ENCODE measurements at places on chromosomes 6 and 20. TPM values are rescaled to one million over a fixed set of nuclear protein-coding genes. Genes with fewer than 3 reads are reported as not detected.

Gene TMEM74B
- total RNA-seq = 0.23 TPM

Gene PET117
- total RNA-seq = 14.4 TPM

Gene ZNF133
- 6.2 TPM for total RNA-seq

Gene BLOC1S5
- 21.4 TPM for total RNA-seq

Gene PRL
- total RNA-seq = not detected

Gene SCRT2
- total RNA-seq = not detected

Gene FAM83C
- total RNA-seq = not detected

Gene PLA2G7
- total RNA-seq = not detected

Gene SLC4A11
- total RNA-seq = 4.0 TPM

Gene RBPJL
- total RNA-seq = not detected

Gene HLA-DQB1
- 11.6 TPM for total RNA-seq

Gene RNF182
- not detected for total RNA-seq

Gene EYA4
- total RNA-seq = not detected

Gene TRIM40
- total RNA-seq = not detected

Gene KCNK16
- total RNA-seq = not detected

Gene PRKN
- not detected for total RNA-seq

Gene GNRH2
- total RNA-seq = 0.75 TPM

Gene CTNNBL1
- total RNA-seq = 97.8 TPM

Gene CGAS
- 43.8 TPM for total RNA-seq

Gene SOBP
- total RNA-seq = 1.6 TPM

Gene ECT2L
- total RNA-seq = not detected

Gene KIF13A
- total RNA-seq = 0.19 TPM

Gene SLC17A9
- total RNA-seq = 47.3 TPM

Gene NKAIN4
- total RNA-seq = not detected

Gene CAGE1
- total RNA-seq = 0.06 TPM

Gene VWA7
- total RNA-seq = 1.6 TPM

Gene DYNLT2
- 2.1 TPM for total RNA-seq

Gene SAMD10
- 19.0 TPM for total RNA-seq

Gene OPRM1
- total RNA-seq = not detected

Gene BCAS4
- total RNA-seq = 23.2 TPM

Gene C20orf141
- total RNA-seq = not detected

Gene ID4
- total RNA-seq = not detected

Gene SYNJ2
- 27.4 TPM for total RNA-seq

Gene EHMT2
- total RNA-seq = 67.4 TPM

Gene RAB44
- total RNA-seq = not detected
